ENCODE measurements at places on chromosomes 6 and 20. TPM values are rescaled to one million over a fixed set of nuclear protein-coding genes. Genes with fewer than 3 reads are reported as not detected.

DNA sequence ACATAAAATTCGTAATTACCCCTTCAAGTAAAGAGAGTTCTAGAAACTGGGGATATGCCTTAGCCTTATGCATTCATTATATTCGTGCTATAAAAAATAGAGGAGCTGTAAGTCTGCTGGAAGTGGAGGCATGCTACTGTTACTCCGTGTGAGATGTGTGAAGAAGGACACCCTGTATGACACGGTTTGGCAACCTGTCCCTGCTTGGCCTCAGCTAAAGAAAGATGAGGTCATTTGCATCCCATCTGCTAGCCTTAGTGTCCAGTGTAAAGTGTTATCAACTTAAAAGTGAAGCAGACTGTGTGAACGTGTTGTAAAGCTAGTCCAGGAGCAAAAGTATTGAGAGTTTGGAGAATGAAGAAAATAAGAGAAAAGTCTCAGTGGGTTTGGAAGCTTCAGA lies 135.1 kb upstream of the RAB32 start:
- DNase-seq: no peak

- peak; percentile 66 for DNase-seq
These were observed 46.9 kb upstream of the ADGRF4 start for GRCh38 chr6:47651505-47651944.

DNA sequence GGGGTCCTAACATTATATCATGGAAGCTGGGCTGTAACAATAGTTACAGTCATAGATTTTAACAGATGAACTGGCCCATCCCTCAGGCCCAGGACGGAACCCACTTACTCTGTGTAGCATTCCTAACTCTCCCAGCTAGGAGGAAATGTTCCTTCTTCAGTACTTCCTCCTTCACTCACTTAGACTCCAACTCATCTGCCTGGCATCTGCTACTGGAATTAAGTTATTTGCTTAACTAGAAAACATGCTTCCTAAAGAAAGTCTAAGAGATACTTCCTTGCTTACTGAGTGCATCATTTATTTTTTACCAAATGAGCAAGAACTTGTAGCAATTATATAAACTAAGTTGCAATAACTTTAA lies 20.5 kb downstream of the GCLC start:
- no peak for DNase-seq

- DNase-seq: no peak
These were observed 151.2 kb downstream of the FOXC1 start for GRCh38 chr6:1760876-1761275.

DNA sequence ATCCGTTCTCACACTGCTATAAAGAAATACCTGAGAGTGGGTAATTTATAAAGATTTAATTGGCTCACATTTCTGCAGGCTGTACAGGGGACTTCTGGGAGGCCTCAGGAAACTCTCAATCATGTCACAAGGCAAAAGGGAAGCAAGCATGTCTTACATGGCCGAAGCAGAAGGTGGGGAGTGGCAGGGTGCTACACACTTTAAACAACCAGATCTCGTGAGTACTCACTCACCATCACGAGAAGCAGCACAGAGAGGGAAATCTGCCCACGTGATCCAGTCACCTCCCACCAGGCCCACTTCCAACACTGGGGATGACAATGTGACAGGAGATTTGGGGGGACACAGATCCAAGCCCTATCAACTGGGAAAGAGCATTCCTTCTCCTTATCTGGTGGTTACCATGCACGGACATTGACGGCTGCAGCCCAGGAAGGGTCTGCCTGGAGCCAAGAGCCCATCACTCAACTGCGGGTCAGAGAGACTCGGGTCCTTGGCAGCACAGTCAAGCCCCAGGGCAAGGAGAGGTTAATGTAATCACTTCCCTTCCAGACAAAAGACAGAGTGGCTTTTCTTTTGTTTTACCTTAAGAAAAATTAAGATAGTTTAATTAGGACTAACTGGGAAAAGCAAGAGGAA lies 112.3 kb upstream of the CST7 start:
- no peak for DNase-seq

GRCh38 chr6:125300992-125301434 lies 754 bp downstream of the HDDC2 start:
- peak; percentile 25 for DNase-seq

DNA sequence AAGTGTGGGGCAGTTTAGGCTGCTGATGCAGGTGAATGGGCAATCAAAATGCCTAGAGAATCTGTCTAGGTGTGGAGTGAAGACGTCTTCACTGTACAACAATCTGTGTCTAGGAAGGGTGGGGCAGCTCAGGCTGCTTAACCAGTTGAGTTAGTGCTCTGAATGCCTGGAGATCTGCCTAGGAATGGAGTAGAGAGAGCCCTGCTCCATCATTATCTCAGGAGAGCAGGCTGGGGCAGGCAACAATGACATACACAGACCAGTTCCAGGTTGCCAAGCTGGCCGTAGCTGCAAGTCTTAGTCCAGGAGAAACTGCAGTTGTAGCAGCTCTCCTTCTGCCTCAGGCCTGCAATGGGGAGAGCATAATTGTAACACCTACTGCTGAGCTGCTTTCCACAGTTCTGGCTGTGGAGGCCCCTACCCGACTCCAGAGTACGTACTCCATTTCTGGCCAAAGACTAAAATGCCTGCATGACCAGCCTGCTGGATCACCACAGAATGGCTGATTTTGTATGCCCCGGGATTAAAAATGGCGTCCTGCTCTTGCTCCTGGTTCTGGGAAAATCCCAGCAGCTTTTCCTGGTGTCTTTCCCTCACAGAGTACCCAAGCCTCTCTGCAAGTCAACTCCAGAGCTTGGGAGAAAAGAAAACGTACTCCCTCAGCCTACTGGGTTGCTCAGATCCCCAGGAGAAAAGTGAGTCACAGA lies 545.4 kb downstream of the ADGRB3 start:
- no peak for DNase-seq

GRCh38 chr6:29530671-29531310 lies 28.7 kb downstream of the UBD start:
- no peak for DNase-seq

DNA sequence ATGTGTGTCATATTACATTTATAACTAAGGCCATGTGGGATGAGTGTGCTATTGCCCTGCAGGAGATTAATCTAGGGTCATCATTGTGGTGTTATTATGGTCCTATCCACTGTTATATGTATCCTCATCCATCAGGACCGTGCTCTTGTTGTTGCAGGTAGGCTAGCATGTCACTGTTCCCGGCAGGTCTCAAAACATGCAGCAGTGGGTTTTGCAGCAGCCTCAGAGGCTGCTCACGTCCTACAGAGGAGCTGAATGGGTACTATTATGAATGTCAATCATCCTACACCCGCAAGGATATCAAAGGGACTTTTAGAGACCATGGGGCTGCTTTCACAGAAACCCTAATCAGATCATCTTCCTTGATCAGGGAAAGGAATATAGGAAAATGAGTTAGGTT lies 318.2 kb downstream of the SAMD5 start:
- no peak for DNase-seq

DNA sequence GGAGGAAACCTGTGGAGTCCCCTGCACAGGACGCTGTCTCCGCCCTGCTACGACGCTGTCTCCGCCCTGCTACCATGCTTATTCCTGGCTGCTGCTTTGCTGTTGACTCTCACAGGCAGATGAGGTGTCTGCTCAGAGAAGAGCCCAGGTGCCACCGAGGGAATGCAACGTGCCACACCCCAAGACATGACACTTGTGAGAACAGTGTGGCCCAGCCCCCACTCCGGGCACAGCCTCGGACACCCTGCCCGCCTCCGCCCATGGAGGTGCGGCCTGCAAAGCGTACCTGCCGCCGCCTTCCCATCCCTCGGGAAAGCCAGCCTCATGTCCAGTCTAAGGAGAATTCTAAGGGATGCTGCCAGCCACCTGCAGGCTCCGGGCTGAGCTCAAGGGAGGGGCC lies 15.6 kb upstream of the MRGBP start:
- no peak for DNase-seq

GRCh38 chr6:143569040-143569439 lies 57.5 kb upstream of the FUCA2 start:
- no peak for DNase-seq

DNA sequence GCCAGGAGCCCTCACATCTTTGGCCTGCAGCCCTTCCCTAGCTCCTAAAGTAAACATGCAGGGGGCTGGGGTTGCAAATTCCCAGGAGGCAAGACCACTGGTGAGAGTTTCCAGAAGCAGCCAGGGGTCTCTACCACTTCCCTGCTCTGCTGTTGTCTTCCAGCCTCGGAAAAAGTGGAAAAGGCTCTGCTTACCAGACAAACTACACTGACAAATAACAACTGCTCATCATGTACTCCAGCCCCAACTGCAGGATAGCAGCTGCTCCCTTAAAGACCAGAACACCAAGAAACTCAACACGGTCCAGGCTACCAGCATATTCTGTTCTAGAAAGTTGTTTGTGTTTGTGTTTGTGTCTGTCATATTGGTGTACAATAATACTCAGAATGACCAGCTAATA lies 187.5 kb upstream of the MARCKS start:
- no peak for DNase-seq

GRCh38 chr20:56779452-56780143 lies 150.5 kb downstream of the TFAP2C start:
- DNase-seq: peak; percentile 45

DNA sequence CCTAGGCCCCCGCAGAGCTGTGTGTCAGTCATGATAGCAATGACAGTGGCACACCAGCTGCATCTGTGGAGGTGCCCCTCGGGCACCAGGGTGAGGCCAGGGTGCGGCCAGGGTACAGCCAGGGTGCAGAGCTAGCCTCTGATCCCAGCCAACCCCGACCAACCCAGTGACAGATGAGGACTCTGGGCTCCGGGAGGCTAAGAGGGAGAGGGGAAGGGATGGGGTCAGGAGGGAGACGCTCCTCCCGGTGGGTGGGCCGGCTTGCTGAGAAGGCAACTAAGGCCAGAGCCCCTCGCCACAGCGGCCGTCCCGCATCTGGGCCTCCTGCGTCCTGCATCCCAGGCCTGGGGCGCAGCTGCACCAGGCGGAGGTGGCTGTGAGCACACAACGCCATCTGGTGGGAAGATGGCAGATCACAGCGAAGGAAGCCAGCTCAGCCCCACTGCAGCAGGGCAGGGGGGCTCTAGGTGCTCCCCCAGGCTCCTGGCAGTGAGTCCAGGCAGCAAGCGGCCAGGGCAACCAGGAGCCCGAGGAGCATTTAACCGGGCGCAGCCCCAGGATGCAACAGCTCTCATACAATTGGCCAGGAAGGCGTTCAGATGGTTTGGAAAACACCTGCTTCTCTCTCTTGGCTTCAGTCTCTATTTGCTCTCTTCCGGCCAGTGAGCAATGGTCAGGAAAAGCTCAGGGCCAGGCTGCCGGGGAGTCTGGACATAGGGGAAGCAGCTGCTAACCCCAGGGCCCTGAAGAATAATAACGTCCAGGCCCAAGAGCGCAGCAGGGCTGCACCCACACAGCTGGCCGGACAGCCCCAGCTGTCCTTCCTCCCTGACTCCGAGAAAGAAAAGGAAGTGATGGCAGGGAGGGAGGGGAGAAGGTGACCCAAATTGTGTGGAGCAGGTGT lies 169.4 kb downstream of the TAF4 start:
- DNase-seq: peak; percentile 49

DNA sequence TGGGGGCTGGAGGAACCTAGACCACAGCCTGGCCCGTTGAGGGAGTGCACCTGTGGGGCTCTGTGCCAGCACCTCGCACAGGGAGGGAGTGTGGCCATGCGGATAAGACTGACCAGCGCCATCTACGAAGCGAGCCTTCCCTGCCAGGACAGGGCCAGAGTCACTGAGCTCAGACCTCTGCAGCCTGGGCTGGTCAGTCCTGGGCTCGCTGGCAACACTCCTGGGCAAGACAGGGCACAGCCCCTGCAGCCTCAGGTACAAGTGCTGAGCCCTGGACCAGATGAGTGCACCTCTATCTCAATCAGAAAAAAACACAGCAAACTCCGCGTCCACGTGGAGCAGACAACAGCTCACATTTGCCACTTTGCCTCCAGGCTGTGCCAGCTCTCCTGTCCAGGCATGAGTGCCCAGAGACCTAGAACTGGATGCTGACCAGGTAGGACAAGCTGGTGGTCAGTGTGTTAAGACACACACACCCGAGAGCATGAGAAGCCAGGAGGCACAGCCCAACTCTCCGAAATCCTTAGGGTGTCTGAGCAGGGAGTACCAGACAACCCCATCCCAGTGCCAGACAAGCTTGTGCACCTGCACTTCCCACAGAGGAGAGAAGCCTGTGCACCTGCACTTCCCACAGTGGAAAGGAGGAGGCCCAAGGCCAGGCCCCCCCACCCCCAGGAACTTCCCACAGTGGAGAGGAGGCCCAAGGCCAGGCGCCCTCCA lies 4.9 kb downstream of the ARFRP1 start:
- DNase-seq: no peak

DNA sequence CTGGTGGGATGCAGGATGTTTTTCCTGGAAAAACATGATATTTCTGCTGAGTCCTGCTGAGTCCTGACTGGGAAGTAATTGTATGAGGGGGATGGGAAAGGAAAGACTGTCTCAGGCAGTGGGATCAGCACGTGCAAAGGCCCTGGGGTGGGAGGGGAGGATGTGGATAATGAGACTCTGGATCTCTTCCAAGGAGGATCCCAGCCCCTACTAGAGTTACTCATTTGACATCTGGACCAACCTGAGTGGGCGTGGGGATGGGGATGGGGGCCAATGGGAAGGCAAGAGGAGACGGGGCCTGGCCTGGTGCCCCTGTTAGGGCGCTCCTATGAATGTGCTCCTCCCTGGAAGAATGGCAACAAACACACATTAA lies 73.0 kb downstream of the CD40 start:
- DNase-seq: no peak

DNA sequence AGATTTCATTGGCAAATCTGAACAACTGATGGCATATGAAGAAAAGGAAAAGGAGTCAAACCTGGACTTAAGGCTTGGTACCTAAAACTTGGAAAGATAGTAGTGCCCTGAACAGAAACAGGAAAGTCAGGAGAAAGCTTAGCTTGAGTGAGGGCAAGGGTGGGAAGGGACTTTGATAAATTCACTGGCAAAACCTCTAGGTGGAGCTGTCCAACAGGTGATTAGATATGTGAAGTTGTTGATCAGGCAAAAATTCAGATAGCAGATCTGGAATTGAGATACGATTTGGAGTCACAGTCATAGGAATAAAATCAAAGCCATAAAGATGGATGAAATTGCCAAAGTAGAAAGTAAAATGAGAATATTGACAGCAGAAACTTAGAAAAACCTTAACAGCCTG lies 16.1 kb upstream of the ZNF292 start:
- DNase-seq: peak; percentile 65

- no peak for DNase-seq
These were observed 12.0 kb downstream of the TRAM2 start for GRCh38 chr6:52564856-52565255.

Gene CDSN
- 0.16 TPM for total RNA-seq

Gene CLVS2
- not detected for total RNA-seq

Gene KHDRBS2
- total RNA-seq: not detected

Gene PRDM13
- total RNA-seq: not detected

Gene FAXC
- 2.3 TPM for total RNA-seq

Gene KLHDC3
- 35.6 TPM for total RNA-seq

Gene HSPA1L
- total RNA-seq: 0.35 TPM

Gene RIMS4
- not detected for total RNA-seq

Gene ELOVL2
- total RNA-seq: not detected

Gene TSPO2
- not detected for total RNA-seq

Gene BPIFB4
- total RNA-seq: not detected

Gene RAET1E
- total RNA-seq: 28.9 TPM
